ENCODE measurements at places on chromosomes 5 and 9.

GRCh38 chr9:131111186-131111853 lies 14.1 kb upstream of the NUP214 start:
- DNase-seq: no peak

DNA sequence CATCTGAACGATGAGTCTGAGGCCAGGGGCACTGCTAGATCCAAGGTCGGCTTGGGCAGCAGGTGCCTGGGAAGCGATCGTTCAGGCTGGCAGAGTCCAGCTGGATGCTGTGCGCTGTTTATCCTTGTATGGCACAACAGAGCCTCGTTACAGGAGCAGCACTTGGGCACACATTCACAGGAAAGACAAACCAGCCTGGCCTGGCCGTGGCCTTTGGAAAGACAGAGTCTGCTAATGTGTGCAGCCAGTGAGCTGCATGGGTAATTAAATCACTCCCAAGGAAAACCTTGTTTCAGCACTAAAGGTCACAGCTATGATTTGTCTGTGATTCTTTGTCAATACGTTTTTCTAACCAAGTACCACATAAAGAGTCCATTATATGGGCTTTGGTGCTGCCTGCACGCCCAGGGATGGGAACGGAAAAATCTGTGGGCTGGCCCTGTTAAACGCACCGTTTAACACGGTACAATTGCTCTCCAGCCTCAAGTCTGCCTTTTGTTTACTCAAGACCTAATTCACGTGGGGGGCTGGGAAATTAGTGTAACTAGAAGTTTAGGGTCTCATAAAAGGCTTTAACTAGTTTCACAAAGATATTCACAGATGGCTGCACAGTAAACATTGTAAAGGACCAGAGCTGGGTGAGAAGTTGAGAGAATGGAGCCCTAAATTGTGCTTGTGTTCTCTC lies 509.3 kb downstream of the KDM4C start:
- peak; percentile 11 for DNase-seq

DNA sequence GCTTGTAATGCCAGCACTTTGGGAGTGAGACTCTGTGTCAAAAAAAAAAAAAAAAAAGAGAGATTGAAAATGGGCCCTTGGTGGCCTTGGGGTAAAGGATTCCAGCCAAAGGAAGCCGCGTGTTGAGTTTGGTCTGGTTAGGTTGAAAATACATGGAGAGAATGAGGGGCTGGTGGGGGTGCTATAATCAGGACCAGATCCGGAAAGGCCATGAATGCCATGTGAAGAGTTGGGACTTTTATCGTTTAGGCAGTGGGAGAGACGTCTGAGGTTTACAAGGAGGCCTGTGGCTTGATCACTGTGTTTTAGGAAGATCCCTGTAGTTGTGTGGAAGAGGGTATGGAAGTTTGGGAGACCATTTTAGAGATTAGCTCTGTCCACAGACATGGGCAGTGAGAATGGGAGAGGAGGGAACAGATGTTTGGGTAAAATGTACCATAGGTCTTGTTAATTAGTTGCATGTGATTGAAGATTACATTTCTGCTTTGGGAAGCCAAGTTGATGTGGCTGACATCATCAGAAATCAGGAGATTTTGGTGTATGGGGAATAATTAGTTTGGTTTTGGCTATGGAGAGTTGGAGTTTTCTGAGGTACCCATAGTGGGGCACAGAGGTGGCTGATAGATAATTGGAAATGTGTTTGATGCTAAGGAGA lies 3.5 kb downstream of the MSANTD3 start:
- no peak for DNase-seq

GRCh38 chr5:131224387-131225201 lies 39.3 kb upstream of the CDC42SE2 start:
- DNase-seq: no peak

DNA sequence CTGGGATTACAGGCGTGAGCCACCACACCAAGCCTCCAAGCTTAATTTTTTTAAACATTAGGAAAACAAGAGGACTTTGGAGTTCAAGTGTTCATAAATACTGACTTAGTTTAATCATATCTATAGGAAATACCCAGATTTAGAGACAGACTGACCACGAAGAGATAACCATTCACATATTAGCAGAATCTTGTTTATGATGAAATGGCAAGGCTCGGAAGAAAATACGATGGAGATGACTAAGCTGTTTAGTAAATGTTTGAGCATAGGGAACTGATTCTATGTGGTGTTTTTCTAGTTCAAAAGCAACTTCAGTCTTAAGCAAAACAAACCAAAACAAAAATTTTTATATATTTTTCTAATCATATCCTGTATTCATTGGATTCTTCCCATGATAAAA lies 13.5 kb upstream of the TUSC1 start:
- no peak for DNase-seq

GRCh38 chr9:74848153-74848525 lies 39.6 kb downstream of the TRPM6 start:
- DNase-seq: no peak

- no peak for DNase-seq
These were observed 3.3 kb upstream of the SLC6A3 start for GRCh38 chr5:1448511-1449011.

DNA sequence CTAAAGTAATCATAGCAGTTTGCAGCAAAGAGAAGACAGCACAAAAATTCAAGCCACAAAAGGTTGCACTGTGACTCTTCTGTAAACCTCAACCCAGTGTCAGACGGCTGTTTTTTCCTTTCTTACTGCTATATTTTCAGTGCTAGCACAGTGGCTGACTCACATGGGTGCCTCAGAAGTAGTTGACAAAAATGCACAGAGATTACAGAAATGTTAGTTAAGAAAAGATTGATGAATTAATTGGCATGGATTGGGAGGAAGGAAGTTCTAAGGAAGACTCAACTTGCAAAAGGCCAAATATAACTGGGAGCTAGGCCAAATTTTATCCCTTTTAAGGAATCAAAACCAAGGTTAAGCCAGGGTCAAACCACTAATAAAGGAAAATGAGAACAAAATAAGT lies 43.7 kb upstream of the ITGA1 start:
- DNase-seq: no peak

DNA sequence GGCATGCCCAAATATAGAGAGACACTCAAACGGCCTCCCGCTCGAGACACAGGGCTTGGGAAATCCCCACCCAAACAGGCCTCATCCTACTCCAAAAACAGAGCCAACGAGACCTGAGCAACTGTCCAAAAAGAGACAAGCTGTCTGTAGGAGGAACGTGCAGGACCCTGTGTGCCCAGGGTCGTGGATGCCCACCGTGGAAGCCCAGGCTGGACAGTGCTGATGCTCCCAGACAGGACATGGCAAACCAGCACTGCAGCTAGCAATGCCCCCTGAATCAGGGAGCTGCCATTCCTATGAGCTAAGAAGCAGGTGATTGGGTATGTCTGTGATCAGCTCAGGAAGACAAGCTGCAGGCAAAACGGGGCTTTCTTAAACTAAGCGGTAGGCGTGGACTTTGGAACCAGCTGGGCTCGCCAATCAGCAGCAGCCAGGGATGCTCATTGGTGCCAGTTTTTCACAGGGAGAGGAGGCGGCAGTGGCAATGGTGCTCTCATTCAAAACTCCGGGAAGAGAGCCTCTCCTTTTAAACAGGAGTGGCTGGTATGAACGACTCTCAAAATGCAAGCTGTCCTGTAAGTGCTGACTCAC lies 113.1 kb upstream of the IRX2 start:
- DNase-seq: no peak

- DNase-seq: no peak
These were observed 139.8 kb upstream of the SMARCA2 start for GRCh38 chr9:1875251-1875851.

DNA sequence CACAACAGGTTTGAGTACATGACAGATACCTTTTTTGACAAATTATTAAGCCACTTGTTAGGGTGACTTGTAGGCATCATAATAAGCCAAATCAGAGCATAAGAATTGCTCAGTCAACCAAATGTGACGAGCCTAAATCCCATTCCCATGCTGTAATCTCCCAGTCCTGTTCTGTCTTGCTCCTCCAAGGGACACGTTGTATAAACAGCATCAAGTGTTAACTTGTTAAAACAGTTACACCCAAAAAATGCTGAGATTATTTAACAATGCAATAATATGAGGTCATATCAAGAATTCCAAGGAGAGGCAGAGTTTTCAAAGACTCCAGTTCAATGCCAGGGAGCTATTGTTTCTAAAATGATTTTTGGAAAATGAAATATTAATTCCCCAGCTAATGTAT lies 76.2 kb downstream of the SH3TC2 start:
- DNase-seq: no peak

DNA sequence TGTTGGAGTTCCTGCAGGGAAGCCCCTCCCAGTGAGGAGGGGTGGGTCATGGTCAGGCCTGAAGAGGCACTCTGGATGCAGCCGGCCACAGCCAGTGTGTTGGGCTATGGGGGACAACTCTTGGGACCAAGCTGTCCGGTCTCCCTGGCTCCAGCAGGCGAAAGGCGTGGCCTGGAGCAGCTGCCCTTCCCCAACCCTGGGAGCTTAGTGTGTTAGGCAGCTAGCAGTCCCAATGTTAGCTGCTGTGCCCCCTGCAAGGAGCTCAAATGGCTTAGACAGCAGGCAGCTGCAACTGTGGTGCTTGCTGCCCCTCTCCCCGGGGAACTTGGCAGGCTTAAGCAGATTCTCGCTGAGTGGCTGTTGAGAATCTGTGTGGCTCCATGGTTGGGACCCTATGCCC lies 67.5 kb upstream of the ACTBL2 start:
- no peak for DNase-seq

DNA sequence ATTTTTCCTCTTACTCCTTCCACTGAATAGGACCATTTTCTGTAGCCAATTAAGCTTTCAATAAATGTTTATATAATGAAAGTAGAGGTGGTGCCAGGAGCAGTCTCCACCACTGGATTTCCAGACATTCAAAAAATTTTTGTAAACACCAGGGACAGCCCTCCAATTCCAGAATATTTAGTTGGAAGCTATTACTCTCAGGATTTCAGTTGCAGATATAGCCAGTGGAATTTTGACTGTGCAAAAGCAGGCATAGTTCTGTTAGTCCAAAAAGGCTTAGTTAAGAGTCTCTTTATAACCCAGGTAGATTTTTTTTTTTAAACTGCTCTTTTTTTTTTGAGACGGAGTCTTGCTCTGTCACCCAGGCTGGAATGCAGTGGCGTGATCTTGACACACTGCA lies 138.1 kb upstream of the DMRT1 start:
- no peak for DNase-seq

DNA sequence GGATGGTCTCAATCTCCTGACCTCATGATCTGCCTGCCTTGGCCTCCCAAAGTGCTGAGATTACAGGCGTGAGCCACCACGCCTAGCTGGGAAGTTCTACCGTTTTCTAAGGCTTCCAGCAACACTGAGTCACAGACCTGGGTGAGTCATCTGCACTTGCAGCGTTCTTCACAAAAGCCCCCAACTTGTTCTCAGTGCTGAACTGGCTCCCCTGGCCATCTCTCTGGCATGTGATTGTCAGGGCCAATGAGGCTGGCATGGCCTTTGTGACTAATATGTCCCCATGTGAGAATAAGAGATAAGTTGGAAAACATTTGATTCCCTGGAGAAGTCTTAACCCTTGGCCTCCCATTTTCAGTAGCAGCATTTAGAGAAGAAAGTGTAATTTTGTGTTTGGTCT lies 124.4 kb downstream of the WDR41 start:
- no peak for DNase-seq

- DNase-seq: no peak
These were observed 57.2 kb downstream of the TMOD1 start for GRCh38 chr9:97558701-97559101.

- DNase-seq: no peak
These were observed 1730.6 kb downstream of the EFNA5 start for GRCh38 chr5:105940181-105940580.

GRCh38 chr5:122500245-122501088 lies 188.4 kb downstream of the SNCAIP start:
- DNase-seq: peak; percentile 54

DNA sequence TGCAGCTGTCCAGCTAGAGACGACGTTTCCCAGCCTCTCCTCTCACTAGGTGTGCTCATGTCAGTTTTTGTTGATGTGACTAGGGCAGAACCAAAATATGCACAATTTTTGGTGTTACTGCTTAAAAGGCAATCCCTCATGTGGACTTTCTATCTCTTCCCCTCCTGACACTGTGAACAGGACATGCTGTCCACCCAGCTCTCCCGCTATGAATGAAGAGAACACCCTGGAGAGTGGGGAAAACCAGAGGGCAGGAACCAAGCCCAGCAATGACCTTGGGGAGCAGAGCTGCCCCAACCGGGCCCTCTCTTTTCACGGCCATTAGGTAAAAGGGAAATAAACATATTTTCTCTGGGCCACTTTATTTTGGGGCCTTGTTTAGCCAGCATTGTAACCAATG lies 46.7 kb upstream of the TBC1D2 start:
- DNase-seq: no peak

- DNase-seq: no peak
These were observed 126.7 kb upstream of the GRHPR start for GRCh38 chr9:37295796-37296195.

DNA sequence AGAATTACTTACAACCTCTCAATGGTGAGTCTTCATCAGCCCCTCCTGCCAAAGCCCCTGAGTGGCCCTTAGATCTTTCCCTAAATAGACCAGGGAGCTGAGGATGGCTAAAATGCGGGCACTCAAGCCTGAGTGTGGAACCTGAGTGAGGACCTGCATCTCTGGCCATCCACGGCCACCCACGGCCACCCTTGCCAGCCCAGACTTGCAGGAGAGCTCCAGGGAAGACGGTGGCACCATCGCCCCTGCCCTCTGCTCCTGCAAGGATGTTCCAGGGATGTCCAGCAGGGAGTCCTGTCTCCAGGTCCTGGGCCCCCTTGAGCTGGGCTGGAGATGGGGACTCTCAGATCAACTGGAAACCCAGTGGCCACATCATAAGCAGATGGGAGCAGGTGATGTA lies 68.2 kb upstream of the OLFM1 start:
- no peak for DNase-seq

GRCh38 chr9:124015661-124016131 lies 4.1 kb downstream of the LHX2 start:
- no peak for DNase-seq

DNA sequence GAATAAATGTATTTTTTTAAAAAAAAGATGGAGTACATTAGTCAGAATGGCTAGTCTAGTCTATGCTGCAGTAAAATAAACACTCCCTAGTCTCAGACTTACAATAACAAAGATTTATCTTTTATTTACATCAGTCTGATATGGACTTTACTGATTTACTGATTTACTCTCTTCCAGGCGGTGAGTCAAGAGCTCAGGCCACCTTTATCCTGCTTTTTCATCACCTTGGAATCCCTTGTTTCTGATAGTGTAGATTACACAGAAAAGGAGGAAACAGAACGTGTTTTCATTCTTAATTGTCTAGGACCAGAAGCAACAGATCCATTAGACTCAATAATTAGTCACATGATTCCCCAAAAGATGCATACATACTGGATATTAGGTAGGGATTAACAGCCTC lies 290.1 kb upstream of the TRPC7 start:
- no peak for DNase-seq

DNA sequence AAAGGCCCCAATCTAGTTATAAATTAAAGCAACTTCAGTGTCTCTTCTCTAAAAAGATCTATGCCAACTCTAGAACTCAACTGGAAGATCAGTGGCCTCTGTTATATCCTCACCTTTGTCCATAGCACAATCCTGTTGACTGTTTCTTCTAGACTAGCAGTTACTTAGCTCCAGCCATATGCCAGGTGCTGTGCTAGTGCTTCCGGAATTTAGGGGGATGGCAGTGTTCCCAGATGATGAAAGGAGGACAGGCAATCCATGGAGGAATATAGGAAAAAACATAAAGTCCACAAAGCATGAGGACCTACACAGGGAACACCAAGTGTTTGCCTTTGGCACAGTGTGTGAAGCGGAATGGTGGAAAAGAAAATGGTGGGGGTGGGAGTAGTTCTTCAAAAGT lies 214.3 kb downstream of the MAPKAP1 start:
- DNase-seq: no peak

Data from amygdala (tissue), 56 donors.